ENCODE measurements at places on chromosomes 16 and 17. TPM values are rescaled to one million over a fixed set of nuclear protein-coding genes. Genes with fewer than 3 reads are reported as not detected.

RAP1GAP2 gene
- total RNA-seq = 9.3 TPM

ATP1B2 gene
- not detected for total RNA-seq

TMED6 gene
- total RNA-seq = not detected

MMP28 gene
- not detected for total RNA-seq

OR4D1 gene
- total RNA-seq = not detected

SMIM22 gene
- total RNA-seq = not detected

KRT14 gene
- total RNA-seq = 0.32 TPM

GNAO1 gene
- total RNA-seq = not detected

NEUROD2 gene
- not detected for total RNA-seq

TMC8 gene
- not detected for total RNA-seq

EXOC3L1 gene
- total RNA-seq = not detected

GUCY2D gene
- total RNA-seq = not detected

OR3A3 gene
- not detected for total RNA-seq

All from HFFc6 (cell line).